ENCODE measurements at places on chromosomes 16 and 17.

DNA sequence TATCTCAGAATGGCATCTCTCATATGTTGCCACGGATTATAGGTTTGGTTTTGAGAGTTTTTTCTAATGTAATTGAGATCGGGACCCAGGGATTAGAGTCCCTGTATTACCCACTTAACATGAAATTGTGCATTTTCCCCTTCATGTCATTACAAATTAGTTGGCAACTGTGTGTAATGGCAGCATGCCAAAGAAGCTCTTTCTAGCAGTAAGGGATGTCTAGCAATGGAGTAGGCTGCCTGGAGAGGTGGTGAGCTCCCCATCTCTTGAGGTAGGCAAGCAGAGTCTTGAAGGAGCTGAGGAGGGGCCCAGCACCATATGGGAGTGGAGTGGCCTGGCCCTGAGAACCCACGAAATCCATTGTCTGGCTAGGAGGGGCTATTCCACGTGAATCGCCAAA is 10.0 kb upstream of the KATNB1 start:
- DNase-seq: no peak

DNA sequence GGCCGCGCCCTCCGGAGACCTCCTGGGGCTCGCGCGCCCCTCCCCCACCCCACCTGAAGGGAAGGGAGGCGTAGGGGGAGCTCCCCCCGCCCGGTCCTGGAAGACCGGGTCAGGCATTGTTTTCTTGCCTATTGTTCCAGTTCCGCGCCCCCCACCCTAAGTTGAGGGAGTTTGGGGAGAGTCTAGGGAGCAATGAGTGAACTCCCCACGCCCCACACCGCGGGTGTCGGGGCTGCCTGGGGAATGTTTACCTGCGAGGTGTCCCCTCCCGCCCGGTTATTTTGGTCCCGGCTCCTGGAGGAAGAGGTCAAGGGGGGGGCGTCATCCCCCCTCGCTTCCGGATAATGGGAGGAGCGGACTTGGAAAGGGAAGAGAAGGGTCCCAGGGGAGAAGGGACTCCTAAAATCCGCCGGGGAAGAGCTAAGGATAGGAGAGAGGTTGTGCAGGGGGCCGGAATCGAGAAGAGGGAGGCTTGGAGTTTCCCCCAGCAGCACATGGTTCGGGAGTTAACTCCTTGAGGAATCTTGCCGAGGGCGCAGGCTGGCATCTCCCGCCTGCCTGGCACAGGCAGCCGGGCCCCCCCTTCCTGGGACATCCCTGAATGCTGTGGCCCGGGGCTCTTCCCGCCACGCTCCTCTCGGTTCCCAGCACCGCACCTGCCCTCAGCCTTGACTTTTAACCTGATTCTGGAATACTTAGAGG is 881 bp downstream of the MLLT6 start:
- DNase-seq: peak; percentile 58

GRCh38 chr17:76036497-76037261 is 9.6 kb upstream of the EVPL start:
- no peak for DNase-seq

- DNase-seq: no peak
These were observed 36.4 kb downstream of the GPT2 start for GRCh38 chr16:46920402-46921068.

DNA sequence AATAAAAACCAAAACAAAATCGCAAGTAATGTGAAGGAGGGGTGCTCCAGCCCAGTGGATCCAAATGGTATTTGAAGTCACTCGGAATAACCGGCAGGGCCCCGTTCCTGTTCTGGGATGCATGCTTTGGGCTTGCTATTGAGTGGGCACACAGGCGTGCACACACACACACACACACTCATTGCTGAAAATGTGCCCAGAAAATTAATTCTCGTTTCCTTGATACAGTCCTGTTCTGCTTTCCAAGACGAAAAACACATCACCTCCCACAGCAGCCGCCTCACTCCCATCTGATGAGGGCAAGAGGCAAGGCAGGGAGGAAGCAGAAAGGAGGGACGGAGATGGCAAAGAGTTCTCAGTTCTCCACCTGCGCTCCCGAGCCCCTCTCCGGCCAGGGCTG is 62.2 kb upstream of the SDK2 start:
- DNase-seq: no peak

- DNase-seq: peak; percentile 39
These were observed 16.2 kb downstream of the CHST4 start for GRCh38 chr16:71542377-71542776.

DNA sequence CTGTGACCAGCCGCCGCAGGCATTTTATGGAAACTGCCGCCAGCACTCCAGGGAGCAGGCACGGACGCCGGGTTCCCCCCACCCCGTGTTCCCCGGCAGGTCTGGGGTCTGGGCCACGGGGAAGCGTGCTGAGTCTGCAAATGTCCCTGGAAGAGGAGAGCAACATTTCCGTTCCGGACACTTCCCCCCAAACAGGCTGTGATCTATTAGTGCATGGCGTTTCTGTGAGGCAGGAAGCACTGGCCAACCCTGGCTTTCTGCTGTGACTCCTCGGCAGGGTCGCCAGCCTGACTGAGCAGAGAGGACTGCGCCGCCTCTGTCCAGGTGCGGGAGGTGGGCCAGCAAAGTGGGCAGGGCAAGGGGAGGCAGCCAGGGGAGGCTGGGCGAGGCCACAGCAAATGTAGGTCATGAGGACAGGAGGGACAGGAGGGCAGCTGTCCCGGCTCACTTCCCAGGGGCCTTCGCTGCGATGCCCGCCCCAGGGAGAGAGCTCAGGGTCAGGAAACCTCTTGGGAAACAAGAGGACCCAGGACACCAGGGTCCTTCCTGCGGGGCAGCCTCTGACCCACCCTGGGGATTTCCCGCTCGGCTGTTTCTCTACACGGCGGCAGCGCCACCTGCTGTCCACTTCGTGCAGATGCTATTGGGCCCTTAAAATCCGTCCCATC is 9.5 kb downstream of the FOXF1 start:
- peak; percentile 55 for DNase-seq

- DNase-seq: no peak
These were observed 3.8 kb upstream of the TMEM238L start for GRCh38 chr17:10807704-10808128.

- no peak for DNase-seq
These were observed at the start of gene ANKRD40CL for GRCh38 chr17:50767446-50767845. Gene ANKRD40CL, minus strand, starts transcription at chr17:50767518. Its CDS starts 605 bp downstream, at chr17:50766913.

DNA sequence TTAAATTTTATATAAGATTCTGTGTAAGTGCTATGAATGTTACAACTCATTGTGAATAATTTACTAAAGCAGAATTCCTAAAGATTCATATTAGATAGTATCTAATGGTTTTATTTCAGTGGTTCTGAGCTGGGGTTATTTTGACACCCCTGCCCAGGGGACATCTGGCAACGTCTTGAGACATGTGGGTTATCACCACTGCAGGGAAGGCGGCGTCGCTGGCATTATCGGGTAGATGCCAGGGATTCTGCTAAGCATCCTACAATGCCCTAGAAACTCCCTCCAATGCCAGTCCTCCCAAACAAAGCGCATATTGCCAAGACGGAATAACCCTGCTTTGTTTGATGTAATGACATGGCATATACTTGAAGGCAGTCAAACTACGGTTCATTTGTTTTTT is 372.3 kb upstream of the ZFHX3 start:
- no peak for DNase-seq

- DNase-seq: peak; percentile 18
These were observed 309 bp downstream of the DNAH2 start for GRCh38 chr17:7717756-7718350.
